Transverse colon (tissue), 4 donors: ENCODE measurements at places on chromosomes 5 and 9.

DNA sequence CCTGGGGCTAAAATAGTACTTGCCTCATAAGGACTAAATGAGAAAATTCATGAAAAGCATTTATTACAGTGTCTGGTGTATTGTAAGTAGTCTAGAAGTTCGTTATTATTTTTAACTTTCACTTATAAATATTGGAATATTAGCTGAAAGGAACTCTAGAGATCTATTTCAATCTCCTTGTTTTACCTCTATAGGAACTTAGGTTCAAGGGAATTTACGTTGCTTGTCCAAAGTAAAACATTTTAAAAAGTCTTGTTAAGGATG is 55.5 kb downstream of the GARNL3 start:
- DNase-seq, result no peak

DNA sequence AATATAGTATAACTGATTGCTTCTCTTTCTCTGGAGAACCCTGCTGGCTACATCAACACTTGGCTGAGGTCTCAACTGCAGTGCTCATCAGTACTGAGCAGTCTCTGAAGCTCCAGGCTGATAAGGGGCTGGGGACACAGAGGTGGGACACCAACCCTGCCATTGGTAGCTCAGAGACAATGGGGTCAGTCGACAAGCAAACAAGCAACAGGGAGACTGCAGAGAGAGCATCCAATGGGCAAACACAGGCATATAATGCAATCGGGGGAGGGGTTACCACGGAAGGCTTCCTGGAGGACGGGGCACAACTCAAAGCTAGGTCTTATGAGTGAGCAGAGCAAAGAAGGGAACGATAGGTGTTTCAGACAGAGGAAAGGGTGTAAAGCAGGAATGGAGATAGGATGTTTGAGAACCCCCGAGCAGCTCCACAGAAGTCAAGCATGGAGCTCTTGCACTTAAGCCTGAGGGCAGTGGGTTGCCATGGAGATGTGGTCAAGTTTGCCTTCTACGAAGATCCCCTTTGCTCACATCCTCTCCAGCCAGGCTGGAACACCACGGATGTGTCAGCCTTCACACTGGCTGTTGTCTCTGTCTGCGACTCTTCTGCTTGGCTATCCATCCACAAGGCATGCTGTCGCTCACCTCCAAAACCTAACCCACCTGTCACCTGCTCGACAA is 21.5 kb upstream of the AKNA start:
- no peak for DNase-seq

DNA sequence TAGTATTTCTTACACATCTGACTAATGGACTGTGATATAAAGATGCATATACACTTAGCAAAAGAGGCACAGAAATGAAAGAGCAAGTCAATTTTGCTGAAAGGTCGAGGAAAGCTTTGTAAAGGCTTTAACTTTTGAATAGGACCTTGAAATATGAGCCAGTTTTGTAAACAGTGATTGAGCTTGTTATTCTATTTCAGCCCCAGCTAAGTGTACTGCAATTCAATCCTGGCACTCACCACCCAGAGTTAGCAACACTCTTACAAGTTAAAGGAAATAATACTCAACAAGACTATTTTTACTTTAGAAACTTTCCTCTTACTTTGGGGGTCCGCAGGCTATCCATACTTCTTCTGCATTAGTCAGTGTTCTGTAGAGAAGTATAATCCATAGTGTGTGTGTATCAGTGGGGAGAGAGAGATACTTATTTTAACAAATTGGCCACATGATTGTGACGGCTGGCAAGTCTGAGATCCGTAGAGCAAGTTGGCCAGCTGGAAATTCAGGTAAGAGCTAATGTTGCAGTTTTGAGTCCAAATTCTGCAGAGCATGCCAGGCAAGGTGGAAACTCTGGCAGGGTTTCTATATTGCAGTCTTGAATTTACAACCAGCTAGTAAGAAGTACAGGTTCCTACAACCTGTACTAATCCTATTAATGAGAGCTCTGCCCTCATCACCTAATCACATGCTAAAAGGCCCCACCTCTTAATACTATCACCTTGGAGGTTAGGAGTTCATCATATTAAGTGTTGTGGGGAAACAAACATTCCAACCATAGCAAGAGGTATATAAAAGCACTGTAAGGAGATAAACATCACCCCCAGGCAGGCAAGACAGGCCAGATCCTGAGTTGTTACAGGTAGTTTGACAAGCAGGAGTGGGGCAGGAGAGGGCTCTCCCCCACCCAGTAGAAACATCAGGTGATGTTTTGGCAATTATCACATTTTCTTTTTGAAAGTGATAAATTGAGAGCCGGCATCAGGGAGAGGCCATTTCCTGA is 33.6 kb downstream of the IL7R start:
- no peak for DNase-seq

GRCh38 chr9:99573085-99573484 is 248.6 kb upstream of the NR4A3 start:
- DNase-seq, result no peak

- DNase-seq, result no peak
These were observed 27.1 kb downstream of the LHX6 start for GRCh38 chr9:122201641-122202040.

- no peak for DNase-seq
These were observed 17.7 kb downstream of the JAK2 start for GRCh38 chr9:5002811-5003210.

- no peak for DNase-seq
These were observed 10.6 kb upstream of the LHX2 start for GRCh38 chr9:124000784-124001457.

DNA sequence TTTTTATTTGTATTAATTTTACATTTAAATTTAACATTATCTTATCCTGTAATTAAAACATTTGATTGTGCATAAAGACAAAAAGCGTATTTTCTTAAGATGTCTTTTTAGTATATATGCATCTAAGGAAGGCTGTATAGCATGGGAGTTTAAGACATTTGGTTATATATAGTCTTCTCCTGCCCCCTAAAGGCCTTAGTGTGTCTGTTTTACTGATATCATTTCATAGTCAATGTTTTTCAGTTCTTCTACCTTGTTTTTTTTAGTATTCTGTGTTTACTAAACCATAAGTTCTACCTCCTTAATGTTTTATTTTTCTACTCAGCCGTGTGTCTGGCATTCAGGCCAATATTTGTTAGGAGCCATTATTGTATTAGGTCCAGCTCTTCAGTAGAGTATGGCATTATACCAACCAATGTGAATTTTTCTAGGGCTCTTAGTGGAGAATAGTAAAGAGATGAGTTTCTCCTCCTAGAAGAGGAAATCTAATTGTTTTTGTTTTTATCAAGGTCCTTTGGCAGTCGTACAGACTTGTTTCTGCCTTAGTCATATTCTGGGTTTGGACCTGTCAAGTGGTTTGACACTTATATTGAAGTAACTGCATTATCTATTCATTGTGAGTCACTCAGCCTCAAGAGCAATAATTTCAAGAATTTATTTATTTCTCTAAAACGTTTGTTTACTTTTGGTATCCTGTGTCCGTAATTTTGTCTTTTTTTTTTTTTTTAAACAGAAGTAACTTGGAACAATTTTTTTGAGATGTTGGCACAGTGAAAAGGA is 74.8 kb downstream of the SLF1 start:
- DNase-seq, result no peak

- DNase-seq, result no peak
These were observed 1823.9 kb upstream of the CDH9 start for GRCh38 chr5:28862137-28862859.

DNA sequence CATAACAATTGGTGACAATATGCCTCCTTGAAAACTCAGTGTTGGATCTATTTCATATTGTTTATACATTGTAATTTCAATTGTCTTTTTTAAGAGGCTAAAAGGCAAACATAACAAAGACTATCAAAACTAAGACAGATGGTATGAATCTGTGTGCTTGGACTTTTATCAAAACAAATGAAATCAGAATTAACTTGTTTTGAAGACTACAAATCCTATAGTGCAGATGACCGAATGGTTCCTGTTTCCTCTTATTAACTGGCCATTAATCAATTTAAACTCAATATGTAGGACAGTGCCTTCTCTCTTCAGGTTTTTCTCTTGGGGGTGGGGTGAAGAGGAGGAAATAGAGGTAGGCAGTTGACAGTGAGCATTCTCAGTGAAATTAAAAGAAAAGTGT is 366.9 kb upstream of the GRAMD2B start:
- no peak for DNase-seq

GRCh38 chr5:180082633-180083420 is 11.3 kb upstream of the RNF130 start:
- DNase-seq, result no peak
